Left kidney (tissue), 8 donors: ENCODE measurements at places on chromosomes 5 and 9. TPM values are rescaled to one million over a fixed set of nuclear protein-coding genes. Genes with fewer than 3 reads are reported as not detected.

The LRRC70 gene
- polyA plus RNA-seq: 7.3 TPM

DNA sequence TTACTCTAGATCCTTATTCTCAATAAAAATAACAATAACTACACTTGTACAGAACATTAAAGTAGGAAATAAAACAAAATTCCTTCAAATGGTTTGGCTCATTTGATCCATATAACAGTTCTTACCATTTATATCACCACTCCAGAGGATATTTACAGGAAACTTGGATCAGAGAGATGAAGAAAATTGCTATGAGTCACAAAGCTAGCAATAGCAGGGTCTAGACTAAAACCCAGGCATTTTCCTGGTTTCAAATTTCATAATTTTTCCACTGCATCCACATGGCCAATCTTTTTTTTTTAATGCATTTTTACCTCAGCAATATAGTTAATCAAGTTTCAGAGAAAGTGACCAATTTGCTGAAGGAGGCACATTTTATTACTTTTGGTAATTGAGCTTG is 299.2 kb downstream of the ELAVL2 start:
- no peak for DNase-seq

DNA sequence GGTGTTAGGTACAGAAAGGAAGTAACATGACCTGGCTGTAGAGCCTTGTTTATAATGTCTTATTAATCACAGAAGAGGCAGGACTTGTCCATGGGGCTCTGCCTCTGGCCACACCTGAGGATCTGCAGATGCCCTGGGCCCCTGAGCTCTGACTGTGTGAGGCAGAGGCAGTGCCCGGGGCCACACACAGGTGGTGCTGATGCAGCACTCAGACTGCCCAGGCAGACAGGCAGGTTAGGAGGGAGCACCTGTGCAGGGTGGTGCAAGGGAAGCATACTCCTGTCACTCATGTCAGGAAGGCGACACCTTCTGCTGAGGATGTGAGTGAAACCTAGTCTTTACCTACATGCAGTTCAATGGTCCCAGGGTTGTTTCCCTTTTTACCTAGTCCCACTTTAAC is 88.7 kb downstream of the CFAP90 start:
- no peak for DNase-seq

DNA sequence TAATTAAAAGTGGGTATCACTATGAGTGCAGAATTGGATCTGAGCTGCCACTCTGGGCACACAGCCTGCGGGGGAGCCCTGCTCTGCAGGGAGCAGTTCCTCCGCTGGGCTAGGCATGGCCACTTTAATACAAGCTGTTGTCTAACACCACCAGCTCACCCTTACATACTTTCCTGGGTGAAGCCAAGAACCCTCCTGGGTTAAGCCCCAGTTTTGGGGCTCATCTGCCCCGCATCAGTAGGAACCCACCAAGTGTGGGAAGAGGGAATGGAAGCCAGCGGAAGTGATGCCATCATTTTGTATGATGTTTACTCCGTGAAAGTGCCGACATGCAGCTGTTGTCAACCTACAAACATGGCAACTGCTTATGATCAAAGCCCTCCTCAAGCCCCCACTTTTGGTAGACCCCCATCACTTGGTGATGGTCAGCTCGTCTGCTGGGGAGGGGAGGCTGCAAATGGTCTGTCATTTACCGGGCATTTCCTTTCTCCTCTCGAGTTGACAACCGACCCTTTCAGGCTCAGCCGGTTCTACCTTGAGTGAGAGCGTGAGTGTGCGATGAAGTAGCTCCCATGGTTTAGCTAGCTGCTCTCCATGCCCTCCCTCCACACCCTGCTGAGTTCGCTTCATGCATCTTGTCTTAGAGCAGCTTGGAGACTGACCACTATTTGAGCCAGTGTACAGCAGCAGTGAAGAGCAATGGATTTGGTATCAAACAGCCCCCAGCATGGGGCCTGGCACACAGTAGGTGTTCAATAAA is 95.3 kb upstream of the IER5L start:
- no peak for DNase-seq

DNA sequence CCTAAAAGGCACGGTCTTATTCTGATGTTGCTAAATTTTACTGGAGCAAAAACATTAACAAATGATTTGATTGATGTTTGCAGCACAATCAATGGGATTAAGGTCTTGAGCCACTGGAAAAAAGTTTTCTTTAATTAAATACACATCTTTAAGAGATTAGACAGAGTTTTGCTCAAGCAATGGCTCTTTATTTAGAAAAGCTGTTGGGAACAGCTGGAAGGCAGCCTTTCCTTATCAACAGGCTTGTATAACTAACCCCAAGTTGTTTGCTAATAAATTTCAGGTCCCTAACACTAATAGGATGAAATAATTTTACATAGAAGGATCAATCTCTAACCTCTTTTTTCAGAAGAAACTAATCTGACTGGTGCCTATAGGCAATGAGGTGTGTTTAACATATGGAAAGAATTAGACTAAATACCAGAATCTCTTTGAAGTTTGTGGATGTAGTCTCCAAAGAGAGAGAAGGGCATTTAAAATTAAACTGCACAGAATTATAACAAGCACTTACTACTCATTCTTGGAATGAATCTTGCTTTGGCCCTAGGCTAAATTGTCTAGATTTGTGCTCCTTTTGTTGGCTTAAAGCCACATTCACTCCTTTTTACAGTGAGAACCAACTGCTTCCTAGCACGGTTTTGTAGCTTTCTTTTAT is 67.3 kb upstream of the TNFAIP8 start:
- DNase-seq: peak; percentile 54

- DNase-seq: no peak
These were observed 38.7 kb upstream of the SH3PXD2B start for GRCh38 chr5:172493002-172493401.

GRCh38 chr5:53827211-53827651 is 266.8 kb downstream of the NDUFS4 start:
- no peak for DNase-seq

- DNase-seq: no peak
These were observed 92.5 kb downstream of the SNX24 start for GRCh38 chr5:122937914-122938313.

DNA sequence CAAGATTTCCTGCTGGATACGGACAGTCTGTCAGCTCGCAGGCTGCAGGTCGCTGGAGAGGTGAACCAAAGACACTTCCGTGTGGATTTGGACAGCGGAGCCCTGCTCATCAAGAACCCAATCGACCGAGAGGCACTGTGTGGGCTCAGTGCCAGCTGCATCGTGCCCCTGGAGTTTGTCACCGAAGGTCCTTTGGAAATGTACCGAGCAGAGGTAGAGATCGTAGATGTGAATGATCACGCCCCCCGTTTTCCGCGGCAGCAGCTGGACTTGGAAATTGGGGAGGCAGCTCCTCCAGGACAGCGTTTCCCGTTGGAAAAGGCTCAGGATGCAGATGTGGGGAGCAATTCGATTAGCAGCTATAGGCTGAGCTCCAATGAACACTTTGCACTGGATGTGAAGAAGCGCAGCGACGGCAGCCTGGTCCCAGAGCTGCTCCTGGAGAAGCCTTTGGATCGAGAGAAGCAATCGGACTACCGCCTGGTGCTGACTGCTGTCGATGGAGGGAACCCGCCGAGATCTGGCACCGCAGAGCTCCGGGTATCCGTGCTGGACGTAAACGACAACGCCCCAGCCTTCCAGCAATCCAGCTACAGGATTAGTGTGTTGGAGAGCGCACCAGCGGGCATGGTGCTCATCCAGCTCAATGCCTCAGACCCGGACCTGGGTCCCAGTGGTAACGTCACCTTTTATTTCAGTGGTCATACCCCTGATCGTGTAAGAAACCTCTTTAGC is 658 bp downstream of the PCDHGC4 start:
- DNase-seq: no peak

DNA sequence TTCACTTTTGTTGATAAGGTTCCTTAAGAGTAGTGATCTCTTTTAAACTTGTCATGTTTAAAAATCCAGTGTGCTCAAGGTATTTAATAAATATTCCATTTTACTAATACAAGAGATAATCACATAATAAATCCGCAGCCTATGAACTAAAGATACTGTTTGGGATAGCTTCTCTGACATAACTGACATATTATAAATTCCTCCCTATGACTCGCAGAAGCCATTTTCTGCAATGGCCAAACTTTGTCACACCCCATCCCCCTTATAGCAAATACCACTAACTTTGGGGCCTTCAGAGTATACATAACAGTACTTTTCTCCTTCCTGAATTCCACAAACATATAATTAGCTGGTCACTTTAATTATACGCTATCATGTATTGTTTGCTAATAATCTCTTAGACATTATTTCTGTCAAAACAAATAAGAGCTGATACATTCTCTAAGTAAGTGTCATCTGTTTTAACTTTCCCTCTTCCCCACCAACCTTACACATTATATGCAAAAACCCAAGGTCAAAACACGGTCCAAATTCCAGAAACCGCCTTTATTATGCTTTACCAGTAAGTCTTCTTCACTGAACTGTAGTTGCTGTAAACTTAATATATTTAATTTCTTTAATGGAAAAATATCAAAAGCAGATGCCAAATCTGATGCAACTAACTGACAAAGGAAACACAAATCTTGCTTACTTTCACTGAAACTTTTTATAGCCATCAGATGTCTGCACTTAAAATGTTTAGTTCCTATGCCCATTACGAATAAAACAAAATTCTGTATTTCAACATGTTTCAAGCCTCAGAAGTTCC is 971 bp downstream of the TMEM267 start:
- peak; percentile 3 for DNase-seq
